ENCODE measurements at places on chromosomes 12 and 14.

GRCh38 chr12:132618683-132619043, at the start of gene P2RX2:
Gene P2RX2, plus strand, starts transcription at chr12:132618776. Its CDS starts 41 bp downstream, at chr12:132618817.
- DNase-seq, result no peak

DNA sequence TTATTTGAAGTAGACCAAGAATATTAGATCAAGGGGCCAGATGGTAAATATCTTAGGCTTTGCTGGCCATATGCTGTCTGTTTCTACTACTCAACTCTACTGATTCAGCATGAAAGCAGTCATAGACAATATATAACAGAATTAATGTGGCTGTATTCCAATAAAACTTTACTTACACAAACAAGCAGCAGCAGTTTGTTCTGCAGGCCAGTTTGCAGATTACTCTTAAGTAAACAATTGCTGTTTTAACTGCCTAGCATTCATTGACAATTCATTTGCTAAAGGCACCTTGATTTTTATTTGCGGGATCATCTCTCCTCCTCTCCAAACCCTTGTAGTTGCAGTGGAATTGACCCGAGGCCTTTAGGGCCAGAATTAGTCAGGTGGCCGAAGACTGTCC, 94.1 kb upstream of the GARIN6 start:
- DNase-seq, result no peak

- DNase-seq, result no peak
Observed at GRCh38 chr12:52210186-52210924, 18.5 kb upstream of the KRT80 start.

DNA sequence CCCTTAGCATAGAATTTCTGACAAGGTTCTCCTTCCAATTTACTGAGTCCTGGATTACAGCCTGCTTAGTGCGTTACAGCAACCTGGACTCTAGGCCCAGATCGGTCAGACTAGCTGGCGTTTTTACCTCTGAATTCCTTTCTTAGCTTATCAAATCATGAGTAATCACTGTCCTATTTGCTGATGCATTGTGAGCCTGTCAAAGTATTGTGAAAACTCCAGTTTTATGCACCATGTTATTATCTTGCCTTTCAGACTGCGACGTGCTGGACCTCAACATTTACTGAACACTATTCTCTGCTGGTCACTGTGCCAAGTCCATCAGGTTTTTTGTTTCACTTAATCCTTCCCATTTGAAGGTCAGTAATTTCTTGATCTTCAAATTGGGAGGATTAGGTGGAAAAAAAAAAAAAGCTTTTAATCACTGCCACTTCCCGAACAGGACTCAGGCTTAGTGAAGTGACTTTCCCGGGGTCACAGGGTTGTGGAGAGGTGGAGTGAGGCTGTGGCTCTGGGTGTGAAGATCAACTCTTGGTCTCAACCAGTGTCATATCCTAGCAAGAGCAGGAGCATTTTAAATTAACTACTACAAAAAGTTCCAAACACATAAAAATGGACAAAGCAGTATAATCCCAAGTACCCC, 31.2 kb downstream of the FBXO21 start:
- no peak for DNase-seq

GRCh38 chr12:41846718-41847117, 298.0 kb downstream of the GXYLT1 start:
- no peak for DNase-seq

DNA sequence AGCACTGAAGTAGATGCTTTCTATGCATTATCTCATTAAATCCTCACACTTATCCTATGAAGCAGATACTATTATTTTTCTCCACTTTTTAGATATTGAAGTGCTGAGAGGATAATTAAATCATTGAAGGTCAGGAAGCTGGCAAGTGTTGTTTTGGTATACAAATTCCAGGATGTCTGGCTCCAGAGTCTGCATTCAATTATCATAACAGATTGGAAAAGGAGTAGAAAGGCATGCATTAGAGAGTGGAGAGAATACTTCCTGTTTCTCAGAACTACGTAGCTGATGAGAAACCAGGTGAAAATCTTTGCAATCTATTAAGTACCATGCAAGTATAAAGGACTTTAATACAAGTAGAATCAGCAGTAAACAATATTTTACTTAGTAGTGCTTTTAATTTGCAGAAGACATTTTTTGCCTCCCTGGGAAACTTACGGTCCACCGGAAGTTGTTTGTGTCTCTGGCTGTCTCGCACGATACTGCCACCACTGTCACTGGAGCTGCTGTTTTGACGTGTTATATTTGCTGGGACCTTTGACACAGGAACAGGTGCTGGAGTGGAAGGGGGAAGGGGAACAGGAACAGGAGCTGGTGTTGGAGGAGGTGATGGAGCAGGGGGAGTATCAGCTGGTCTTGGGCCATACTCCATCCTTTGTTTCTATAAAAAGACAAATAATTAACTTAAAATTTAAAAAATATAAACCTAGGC, 158.0 kb downstream of the EPS8 start:
- DNase-seq, result no peak

DNA sequence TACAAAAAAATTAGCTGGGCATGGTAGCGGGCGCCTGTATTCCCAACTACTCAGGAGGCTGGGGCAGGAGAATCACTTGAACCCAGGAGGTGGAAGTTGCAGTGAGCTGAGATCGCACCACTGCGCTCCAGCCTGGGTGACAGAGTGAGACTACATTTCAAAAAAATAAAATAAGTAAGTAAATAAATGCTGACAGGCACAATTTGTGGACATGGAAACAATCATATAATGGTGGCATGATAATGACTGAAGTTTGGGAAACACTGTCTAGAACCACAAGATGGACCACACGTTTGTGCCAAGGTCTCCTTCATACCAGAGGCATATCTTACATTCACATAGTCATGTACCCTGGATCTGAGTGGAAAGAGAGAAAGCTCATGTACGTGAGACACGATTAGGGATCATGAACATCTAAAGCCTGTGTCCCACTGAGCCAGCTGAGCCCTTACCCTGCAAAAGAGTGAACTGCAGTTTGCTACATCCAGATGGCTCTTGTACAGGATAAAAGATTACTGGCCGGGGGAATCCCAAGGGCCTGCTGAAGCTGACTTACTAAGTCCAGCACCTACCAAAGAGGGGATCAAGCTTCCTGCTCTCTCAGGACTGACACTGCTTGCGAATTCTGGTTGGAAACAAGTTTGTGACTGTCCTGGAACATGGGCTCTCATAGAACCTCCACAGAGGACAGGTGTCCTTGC, 62.9 kb downstream of the TRAFD1 start:
- DNase-seq, result no peak

DNA sequence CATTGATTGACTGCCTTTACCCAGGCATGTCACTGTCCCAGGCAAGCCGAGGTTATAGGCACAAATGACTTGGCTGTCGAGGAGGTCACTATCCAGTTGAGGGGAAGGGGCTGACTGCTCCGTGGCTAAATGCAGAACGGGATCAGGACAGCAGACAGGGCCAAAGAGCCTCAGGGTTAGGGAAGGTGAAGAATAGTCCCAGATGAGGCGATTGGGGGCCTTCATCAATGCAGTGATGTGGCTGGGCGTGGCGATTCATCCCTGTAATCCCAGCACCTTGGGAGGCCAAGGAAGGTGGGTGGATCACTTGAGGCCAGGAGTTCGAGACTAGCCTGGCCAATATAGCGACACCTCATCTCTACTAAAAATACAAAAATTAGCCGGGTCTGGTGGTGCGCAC, 10.7 kb upstream of the GLT1D1 start:
- no peak for DNase-seq

DNA sequence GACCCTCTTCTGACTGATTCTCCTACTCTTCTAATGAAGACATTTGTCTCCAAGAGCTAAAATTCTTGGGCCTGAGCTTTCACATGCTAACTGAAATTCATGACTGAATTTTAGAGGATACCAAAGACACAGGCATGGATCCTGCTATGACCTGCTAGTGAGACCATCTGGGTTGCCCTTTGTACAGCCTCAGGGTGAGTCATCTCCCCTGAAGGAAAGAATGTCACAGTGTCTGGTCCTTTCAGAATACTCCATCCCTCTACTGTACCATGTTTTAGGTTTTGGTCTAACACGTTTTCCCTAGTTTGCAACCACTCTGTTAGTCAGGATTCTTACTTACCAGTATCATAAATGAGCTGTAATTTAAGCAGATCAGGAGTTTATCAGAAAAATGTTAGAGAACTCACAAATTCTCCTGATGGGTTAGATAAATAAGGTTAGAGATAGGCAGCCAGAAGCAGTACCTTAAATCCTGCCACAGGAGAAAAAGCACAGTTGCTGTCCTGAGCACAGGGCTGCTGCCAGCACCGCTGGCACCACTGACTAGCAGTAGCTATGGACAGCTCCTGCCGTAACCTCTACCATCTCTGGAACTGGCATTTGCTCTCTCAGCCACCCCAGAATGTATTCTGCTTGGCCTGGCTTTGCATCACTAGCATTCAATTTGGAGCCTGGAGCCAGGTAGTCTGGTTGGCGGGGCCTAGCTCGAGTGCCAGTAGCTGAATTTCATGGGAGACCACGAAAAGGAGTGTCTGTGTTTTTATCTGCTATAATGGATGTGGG, 127.6 kb downstream of the ANO6 start:
- no peak for DNase-seq

DNA sequence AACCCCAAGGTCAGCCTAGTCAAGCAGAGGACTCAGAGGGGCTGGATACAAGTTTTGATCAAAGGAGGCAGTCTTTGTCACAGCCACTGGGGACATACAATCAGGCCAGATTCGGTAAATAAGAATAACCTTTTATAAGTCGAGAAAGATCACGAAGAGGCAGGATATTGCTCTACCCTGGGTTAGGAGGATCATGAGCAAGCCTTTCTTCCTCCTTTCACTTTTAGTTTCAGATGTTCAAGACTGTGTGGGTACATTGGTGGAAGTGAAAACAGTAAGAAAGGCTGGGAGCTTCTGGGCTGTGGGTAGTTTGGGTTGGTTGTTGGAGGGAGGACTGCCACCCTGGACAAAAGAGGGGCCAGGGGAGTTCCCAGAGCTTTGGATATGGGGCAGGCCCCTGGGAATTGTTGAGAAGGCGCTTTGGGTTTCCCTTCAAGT, 127.7 kb downstream of the SNAPC1 start:
- DNase-seq, result no peak

- DNase-seq, result no peak
Observed at GRCh38 chr12:54937929-54938328, 46.6 kb downstream of the TESPA1 start.

- DNase-seq, result no peak
Observed at GRCh38 chr12:82524641-82525040, 162.1 kb upstream of the TMTC2 start.

DNA sequence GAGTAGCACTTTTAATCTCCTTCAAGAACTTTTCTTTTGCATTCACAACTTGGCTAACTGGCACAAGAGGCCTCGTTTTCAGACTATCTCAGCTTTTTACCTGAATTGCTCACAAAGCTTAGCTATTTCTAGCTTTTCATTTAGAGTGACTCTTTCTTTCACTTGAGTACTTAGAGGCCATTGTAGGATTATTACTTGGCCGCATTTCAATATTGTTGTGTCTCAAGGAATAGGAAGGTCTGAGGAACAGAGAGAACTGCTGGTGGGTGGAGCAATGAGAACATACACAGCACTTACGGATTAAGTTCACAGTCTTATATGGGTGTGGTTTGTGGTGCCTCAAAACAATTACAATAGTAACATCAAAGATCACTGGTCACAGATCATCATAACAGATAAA, 224.8 kb upstream of the NPAS3 start:
- no peak for DNase-seq

GRCh38 chr14:68223631-68224030, 404.1 kb downstream of the RAD51B start:
- DNase-seq, result no peak

DNA sequence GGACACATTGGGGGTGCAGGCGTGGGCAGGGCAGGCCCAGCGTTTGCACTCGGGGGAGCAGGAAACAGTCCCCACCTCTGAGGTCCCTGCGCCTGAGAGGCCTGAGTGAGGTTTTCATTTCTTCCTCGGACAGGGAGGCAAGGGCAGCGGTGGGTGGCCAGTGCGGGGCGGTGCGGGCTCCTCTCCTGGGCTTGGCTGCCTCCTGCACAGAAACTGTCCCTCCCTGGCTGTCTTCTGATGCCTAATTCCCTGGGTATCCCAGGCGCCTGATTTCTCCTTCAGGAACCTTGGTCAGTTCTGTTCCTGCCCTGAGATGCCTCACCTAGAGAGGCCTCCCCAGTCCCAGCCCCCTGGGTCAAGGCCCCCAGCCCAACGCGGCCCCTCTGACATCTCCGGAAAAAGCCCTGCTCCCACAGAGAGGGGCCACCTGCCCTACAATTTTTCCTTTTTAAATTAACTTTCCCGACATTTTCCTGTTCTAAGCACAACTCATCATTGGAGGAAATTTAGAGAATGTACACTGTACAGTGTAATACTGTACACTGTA, 260.3 kb downstream of the ADGRD1 start:
- no peak for DNase-seq

- DNase-seq, result no peak
Observed at GRCh38 chr12:4118017-4118510, 155.5 kb upstream of the CCND2 start.

- DNase-seq, result peak; percentile 6
Observed at GRCh38 chr14:77458249-77458950, 507 bp downstream of the AHSA1 start.

GRCh38 chr14:79709573-79709972, 501.7 kb downstream of the DIO2 start:
- no peak for DNase-seq

DNA sequence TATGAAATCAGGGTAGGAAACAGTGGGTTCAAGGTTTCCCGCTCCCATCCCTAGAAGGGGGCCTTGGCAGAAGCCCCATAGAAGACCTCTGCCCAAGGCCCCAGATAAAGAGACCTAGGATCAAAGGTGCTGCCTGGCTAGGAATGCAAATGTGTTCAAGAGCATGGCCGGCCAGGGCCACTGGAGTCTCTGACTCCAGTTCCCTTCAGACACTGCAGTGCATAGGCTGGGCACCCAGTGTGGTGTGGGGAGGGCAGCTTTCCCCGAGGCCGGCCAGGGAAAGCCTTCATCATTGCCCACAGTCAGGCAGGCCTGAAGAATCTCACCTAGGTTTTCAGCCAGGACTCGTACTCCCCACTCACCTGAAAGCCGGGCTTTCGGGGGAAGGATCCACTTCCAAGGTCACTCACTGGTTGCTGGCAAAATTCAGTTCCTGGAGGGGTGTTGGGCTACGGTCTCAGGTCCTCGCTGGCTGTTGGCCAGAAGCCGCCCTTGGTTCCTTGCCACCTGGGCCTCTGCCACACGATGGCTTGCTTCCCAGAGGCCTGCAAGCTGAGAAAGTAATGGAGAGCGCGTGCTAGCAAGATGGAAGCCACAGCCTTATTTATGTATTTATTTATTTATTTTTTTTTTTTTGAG, 9.7 kb upstream of the PEBP1 start:
- no peak for DNase-seq

GRCh38 chr14:92456215-92457015, 57.2 kb upstream of the RIN3 start:
- DNase-seq, result no peak

GRCh38 chr12:27549236-27549800, 25.3 kb downstream of the PPFIBP1 start:
- DNase-seq, result no peak

All from stimulated activated CD4-positive, alpha-beta T cell treated with anti-CD3 and anti-CD28 coated beads, Interleukin-12 subunit alpha, Interleukin-12 subunit beta, amount 100 ng/mL, for 24 hours (primary cell).